CD8-positive, alpha-beta memory T cell (primary cell): ENCODE measurements at places on chromosomes 11 and 22. TPM values are rescaled to one million over a fixed set of nuclear protein-coding genes. Genes with fewer than 3 reads are reported as not detected.

Gene PGR
- not detected for polyA plus RNA-seq

Gene ST14
- not detected for polyA plus RNA-seq

Gene PTGDR2
- polyA plus RNA-seq = 2.2 TPM

Gene TRIM49
- not detected for polyA plus RNA-seq

Gene OR51E2
- polyA plus RNA-seq = not detected

Gene POU2AF1
- not detected for polyA plus RNA-seq

Gene LRRC4C
- polyA plus RNA-seq = not detected

Gene MYOD1
- not detected for polyA plus RNA-seq

GRCh38 chr11:66080055-66080817 lies 10.2 kb downstream of the PACS1 start:
- H3K4me3 ChIP-seq = peak overlapping the region; percentile 2
- H3K4me1 ChIP-seq = peaks cover 83% of the 10 kb centered on the region
- H3K27me3 ChIP-seq = no peaks in the 10 kb centered on the region
- peak; percentile 59 for DNase-seq
- H3K36me3 ChIP-seq = no peaks in the 10 kb centered on the region

- H3K27me3 ChIP-seq = no peaks in the 10 kb centered on the region
- H3K36me3 ChIP-seq = no peaks in the 10 kb centered on the region
- H3K4me3 ChIP-seq = no peak overlapping the region
- H3K27ac ChIP-seq = no peak overlapping the region
- H3K4me1 ChIP-seq = no peaks in the 10 kb centered on the region
- DNase-seq = no peak
These were observed 235.0 kb downstream of the MIAT start for GRCh38 chr22:26892166-26893041.

GRCh38 chr22:36901411-36902142 lies 11.9 kb upstream of the CSF2RB start:
- no peak overlapping the region for H3K27ac ChIP-seq
- no peaks in the 10 kb centered on the region for H3K4me1 ChIP-seq
- no peaks in the 10 kb centered on the region for H3K27me3 ChIP-seq
- H3K36me3 ChIP-seq = no peaks in the 10 kb centered on the region
- no peak overlapping the region for H3K4me3 ChIP-seq

DNA sequence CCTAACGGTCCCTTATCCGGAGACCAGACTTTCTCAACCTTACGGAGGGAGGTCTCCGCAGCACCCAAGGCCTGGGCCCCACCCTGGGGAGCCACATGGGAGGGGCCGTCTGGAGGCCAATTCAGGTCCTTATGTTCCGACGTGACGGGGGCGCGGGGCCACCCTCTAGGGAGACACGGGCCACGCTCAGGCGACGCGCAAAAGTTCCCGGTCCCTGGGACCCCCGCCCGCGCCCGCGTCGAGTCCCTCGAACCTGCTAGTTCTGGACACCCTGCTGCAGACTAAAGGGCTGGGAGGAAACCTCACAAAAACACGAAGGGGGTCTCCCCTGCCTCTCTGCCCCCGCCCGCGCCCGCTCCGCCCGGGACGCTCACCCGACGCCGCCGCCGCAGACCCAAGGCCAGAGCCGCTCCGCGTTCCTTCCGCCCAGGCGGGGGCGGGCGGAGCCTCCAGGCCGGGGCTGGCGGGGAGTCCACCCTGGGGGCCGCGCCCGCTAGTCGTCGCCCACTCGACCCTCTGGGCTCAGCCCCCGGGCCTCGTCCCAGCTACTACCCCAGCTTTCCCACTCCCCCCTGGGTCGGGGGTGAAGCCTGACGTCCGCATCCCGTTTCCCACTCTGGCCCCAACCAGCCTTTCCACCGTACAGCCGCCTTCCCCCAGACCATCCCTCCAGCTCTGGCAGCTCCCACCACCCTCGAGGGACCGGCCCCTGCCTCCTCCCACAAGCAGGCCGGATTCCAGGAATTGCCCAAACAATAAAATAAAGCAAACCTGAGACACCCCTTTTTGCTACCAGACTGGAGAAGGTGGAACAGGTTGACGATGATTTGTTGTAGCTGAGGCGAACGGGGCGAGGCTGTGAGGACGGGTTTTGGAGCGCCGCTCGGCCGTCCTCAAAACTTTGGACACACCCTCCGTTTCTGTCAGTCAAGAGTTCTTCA lies 2.7 kb downstream of the RNH1 start:
- no peak overlapping the region for H3K4me3 ChIP-seq
- H3K27ac ChIP-seq = peak overlapping the region; percentile 100
- no peaks in the 10 kb centered on the region for H3K27me3 ChIP-seq

GRCh38 chr22:25816522-25817059 lies 74.6 kb downstream of the MYO18B start:
- H3K27me3 ChIP-seq = peaks cover 4% of the 10 kb centered on the region
- no peak overlapping the region for H3K4me3 ChIP-seq
- H3K27ac ChIP-seq = no peak overlapping the region

GRCh38 chr22:21915624-21916308 lies 36.9 kb downstream of the PPM1F start:
- no peak overlapping the region for H3K27ac ChIP-seq
- no peak overlapping the region for H3K4me3 ChIP-seq

GRCh38 chr11:45942381-45942780 lies 19.9 kb downstream of the LARGE2 start:
- H3K27me3 ChIP-seq = no peaks in the 10 kb centered on the region
- no peaks in the 10 kb centered on the region for H3K4me1 ChIP-seq

DNA sequence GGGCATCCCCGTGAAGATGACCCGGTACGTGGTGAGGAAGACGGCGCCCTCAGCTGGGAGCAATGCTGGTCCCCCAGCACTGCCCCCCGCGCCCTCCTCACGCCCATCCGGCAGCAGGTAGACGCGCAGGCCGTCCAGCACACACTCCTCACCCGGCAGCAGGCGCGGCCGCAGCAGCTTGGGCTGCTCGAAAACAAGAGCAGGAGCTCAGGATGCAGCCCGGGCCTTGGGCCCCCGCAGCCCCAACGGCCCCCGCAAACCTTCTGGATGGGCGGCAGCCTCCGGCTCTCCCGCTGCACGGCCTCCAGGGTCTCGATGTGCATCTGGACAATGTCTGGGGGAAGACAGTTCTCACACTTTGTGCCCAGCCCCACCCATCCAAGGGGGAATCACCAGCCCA lies 13.3 kb downstream of the SBF1 start:
- no peak overlapping the region for H3K4me3 ChIP-seq
- no peaks in the 10 kb centered on the region for H3K27me3 ChIP-seq
- H3K4me1 ChIP-seq = no peaks in the 10 kb centered on the region

- no peak overlapping the region for H3K27ac ChIP-seq
- DNase-seq = no peak
- H3K27me3 ChIP-seq = no peaks in the 10 kb centered on the region
These were observed 90.2 kb downstream of the CEP164 start for GRCh38 chr11:117417856-117418255.

DNA sequence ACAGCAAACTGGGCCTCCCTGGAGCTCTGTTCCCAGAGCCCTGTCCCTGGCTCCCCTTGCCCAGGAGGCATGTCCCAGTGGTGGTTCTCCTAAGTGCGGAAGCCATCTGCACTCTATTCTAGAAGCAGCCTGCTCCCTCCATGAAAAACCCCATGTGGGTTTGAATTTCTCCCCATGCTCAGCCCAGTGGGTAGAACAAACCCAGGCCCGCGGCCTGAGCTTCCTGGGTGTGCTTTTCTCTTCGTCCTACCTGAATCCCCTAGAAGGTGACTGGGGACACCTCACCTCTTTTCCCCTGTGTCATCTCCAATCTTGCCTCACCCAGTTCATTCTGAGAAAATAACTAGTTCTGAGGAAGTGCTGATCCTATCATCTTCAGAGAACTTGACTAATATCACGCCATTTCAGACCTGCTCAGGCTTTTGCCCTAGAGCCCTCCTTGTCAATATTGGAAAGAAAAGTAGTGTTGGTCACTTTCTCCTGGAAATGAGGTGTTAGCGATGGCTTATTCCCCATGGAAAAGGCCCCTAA lies 15.9 kb downstream of the IL10RA start:
- H3K4me1 ChIP-seq = peaks cover 93% of the 10 kb centered on the region
- H3K4me3 ChIP-seq = peak overlapping the region; percentile 13
- peaks cover 27% of the 10 kb centered on the region for H3K36me3 ChIP-seq
- peak overlapping the region; percentile 72 for H3K27ac ChIP-seq
- no peak for DNase-seq

DNA sequence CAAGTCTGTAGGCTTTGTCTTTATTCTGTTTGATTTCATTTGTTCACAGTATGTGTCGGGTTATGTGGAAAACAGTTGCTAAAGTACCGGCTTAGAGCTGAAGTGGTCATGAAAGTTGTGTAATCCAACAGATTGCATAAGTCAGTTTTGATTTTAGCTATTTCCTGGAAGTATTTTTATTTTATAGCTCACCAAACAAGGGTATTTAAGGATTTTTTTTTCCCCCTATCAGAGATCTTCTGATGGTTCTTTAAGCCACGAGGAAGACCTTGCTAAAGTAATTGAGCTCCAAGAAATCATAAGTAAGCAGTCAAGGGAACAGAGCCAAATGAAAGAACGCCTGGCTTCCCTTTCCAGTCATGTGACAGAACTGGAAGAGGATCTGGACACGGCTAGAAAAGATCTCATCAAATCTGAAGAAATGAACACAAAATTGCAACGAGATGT lies 55.9 kb downstream of the PPFIA1 start:
- no peak overlapping the region for H3K27ac ChIP-seq
- no peak overlapping the region for H3K4me3 ChIP-seq
- peaks cover 40% of the 10 kb centered on the region for H3K36me3 ChIP-seq

DNA sequence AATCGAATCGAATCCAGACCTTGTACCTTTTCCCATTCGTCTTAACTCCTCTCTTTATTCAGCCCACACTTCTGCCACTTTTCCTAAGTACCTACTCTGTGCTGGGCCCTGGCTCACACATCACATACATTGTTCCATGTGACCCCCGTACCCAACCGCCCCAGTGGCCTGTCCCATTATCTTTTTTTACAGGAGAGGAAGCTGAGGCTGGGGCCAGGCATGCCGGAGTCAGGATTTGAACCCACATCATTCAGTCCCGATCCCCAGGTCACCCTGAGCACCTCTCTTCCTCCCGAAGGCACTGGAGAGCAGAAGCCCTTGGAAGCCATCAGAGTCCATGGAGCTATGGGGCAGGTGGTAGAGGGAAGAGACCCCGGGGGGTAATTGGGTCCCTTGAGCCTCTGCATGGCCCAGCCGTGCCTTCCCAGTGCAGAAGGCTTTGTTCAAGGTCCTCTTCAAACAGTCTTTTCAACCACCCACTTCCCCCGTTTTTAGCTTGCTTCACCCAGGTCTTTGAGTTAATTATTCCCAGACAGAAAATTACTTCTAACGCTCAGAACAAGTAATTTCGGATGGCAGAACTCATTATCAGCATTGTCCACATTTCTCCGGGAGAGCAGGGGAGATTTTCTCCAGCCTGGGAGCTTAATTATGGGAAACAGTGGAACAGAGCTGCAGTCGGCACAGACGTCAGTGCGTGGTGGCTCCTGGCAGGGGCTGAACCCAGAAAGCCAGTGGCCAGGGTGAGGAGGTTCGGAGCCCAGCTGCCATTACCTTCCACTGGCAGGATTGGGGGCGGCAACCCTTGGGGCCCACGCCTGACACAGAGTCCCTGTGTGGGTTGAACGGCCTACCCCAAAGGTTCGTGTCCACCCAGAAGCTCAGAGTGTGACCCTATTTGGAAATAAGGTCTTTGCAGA lies 82.4 kb upstream of the RTL6 start:
- no peak overlapping the region for H3K4me3 ChIP-seq
- H3K27ac ChIP-seq = no peak overlapping the region
- no peaks in the 10 kb centered on the region for H3K36me3 ChIP-seq

GRCh38 chr22:42961810-42962209 lies 53.1 kb downstream of the PACSIN2 start:
- no peak overlapping the region for H3K4me3 ChIP-seq
- H3K27me3 ChIP-seq = no peaks in the 10 kb centered on the region
- H3K27ac ChIP-seq = no peak overlapping the region
- no peak for DNase-seq
- peaks cover 37% of the 10 kb centered on the region for H3K4me1 ChIP-seq

DNA sequence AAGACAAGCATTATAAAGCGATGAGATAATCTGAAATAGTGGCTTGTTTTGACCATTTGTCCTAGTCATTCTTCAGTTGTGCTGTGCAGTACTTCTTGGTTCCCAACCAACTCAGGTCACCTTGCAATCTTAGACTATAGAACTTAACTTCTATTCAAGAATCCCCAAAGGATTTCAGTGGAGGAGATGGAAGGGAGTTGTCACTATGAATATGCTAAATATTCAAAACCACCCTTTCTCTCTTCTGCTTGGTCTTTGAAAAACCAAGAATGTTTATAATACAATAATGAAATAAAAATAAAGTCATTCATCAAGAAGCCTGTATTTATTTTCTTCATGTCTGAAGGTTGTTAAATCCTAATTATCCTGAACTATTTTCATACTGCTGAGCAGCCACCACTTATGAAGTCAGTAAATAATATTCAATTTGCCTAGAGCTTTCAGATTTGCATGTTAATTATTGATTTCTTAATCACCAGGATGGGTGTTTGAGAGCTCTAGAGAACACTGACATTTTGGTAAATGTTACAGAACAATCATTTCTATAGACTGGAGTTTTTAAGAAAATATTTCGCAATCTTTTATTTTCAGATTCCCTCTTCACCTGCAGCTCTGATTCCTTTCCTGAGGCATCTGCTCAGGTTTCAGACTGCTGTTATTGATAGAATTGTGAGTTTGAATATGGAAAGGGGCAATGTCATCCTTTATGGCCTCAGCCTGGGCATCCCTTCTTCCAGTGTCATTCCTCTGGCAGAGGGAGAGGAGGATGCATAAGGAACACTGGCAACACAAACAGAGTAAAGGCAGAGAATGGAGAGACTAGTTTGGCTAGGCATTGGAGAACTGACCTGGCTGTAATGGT lies 91.5 kb upstream of the USP47 start:
- no peak overlapping the region for H3K27ac ChIP-seq
- no peak overlapping the region for H3K4me3 ChIP-seq
- no peak for DNase-seq
- H3K4me1 ChIP-seq = no peaks in the 10 kb centered on the region

DNA sequence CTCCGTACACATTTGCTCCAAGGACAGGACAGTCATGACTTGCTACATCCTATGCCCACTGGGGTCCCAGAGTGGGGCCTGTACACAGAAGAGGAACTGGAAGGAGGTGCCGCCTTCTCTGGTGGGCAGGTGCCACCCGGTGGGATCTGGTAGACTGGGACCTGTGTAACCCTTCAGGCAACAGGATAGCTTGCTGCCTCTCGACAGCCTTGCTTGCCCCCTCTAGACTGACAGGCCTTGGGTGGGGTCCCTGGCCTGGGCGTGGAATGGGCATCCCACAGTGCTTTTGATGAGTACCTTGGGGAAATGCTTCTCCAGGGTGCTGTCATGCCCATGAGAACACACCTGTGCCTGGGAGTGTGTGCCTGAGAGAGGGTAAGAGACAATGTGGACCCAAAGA lies 15.8 kb downstream of the SHANK3 start:
- H3K4me1 ChIP-seq = no peaks in the 10 kb centered on the region
- no peak for DNase-seq
- no peaks in the 10 kb centered on the region for H3K27me3 ChIP-seq
- H3K27ac ChIP-seq = no peak overlapping the region
- no peak overlapping the region for H3K4me3 ChIP-seq
- H3K36me3 ChIP-seq = no peaks in the 10 kb centered on the region

- no peak overlapping the region for H3K27ac ChIP-seq
- H3K27me3 ChIP-seq = no peaks in the 10 kb centered on the region
- no peaks in the 10 kb centered on the region for H3K4me1 ChIP-seq
- no peak overlapping the region for H3K4me3 ChIP-seq
These were observed 6.6 kb upstream of the CSNK2A3 start for GRCh38 chr11:11359611-11360010.
